ENCODE measurements at places on chromosomes 1 and 21.

DNA sequence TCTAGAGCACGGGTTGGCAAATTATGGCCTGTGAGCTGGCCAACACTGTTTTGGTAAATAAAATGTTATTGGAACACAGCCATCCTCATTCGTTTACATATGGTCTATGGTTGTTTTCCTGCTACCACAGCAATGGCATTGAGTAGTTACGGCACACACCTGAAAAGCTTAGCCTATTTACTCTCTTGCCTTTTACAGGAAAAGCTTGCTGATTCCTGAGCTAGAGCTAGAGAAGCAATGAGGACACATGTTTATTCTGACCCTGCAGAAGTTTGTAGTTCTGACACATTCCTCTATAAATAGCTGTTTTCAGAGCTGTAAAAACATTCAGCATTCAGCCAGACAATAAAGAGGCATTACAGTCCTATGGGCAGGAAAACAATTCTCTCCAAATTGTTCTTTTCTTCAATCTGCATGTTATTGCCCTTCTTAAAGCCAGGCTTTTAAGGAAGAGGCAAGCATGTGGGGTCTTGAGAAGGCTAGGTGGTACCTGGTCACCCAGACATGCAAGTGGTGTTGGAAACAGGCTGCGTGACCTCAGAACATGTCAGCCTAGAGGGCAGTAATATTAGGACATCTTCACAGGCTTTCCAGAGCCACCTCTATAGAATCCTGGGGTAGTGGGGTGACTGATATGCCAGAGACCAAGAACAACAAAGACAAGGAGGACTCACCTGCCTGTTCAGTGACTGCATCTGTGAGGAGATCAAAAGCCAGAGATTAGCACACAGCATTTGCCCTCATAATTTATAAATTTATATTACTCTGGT lies 1.6 kb downstream of the FCRL2 start:
- no peak for DNase-seq

- no peak for DNase-seq
Measured at GRCh38 chr1:38814444-38814983, 45.1 kb downstream of the RRAGC start.

DNA sequence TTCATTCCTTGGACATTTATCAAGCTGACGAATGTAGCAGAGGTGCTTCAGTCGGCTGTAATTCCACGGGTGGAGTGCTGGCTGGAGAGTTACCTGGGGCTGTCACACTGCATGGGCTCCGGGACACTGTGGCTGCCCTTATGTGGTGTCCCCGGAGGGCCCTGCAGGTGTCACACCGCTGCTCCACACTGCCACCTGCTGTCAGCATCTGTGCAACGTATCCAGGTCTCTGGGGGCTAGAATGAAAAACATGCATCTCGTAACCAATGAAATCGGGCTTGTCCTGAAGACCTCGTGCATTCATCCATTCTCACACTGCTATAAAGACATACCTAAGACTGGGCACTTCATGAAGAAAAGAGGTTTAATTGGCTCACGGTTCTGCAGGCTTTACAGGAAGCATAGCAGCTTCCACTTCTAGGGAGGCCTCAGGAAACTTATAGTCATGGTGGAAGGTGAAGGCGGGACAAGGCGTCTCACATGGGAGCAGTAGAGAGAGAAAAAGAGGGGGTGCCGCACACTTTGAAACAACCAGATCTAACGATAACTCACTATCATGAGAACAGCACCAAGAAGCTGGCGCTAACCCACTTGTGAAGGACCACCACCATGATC lies 46.7 kb upstream of the PCBP3 start:
- DNase-seq, result peak; percentile 5

DNA sequence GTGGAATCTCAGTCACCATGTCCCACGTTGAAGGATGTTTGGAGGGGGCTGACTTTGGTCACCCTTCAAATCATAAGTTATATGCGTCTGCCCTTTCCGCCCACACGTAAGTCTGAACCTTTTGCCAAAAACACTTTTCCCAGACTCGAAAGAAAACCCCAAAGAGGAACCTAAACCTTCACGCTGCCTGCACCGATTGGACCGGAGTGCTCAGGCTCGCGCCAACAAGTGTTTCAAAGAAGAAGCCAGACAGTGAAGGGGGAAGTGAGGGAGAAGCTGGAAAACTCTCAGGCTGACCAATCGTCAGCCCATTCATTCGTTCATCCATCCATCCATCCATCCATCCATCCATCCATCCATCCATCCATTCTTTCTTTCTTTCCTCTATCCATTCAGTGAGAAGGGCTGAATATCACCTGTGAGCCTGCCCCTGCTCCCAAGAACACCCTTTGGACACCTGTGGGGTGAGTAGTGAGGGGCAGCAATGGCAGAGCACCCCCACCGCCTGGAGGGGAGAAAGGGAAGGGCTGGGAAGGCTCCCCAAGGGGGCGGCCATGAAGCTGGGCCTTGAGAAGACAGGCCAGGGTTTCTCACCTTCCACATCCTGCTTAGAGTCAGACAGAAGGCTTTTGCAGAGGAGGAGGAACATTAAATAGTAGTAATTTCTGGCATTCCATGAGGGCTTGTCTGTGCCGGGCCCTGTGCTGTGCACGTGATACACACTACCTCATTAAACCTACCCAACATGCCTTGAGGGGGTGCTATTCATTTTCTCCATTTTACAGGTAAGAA lies 27.1 kb upstream of the RUNX3 start:
- no peak for DNase-seq

- no peak for DNase-seq
Measured at GRCh38 chr1:34156739-34157138, 8.3 kb downstream of the CSMD2 start.

All from NCI-H524 treated with DMSO at 0.1 percent for 48 hours (cell line).